NCI-H1417 (cell line): ENCODE measurements at places on chromosomes 7 and 10.

GRCh38 chr7:157652954-157653826, 316.4 kb downstream of the DNAJB6 start:
- DNase-seq: no peak

DNA sequence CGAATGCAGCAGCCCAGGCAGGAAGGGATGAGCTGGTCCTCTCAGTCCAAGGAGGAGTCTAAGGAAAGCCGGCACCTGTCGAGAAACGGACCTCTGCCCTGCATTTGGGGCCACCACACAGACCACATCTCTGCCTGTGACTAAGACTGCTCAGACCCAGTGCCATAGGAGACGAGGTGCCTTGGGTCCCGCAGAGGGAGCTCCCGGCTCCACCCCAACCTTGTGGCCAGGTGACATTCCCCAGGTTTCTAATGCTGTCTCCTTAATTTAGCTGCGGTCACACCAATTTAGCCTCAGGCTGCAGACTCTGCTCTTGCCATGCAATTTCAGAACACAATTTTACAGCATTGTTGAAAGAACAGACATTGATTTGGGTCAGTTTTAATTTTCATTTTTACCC, 22.8 kb upstream of the CRHR2 start:
- no peak for DNase-seq

GRCh38 chr10:25017661-25018060, 1.2 kb downstream of the THNSL1 start:
- no peak for DNase-seq

GRCh38 chr7:141511676-141512396, 39.4 kb upstream of the AGK start:
- peak; percentile 75 for DNase-seq

GRCh38 chr10:89916468-89917215, 215.3 kb downstream of the KIF20B start:
- DNase-seq: no peak

GRCh38 chr10:84811113-84811512, 482.7 kb downstream of the CCSER2 start:
- DNase-seq: no peak

GRCh38 chr10:83164156-83164555, 975.2 kb upstream of the GHITM start:
- no peak for DNase-seq

DNA sequence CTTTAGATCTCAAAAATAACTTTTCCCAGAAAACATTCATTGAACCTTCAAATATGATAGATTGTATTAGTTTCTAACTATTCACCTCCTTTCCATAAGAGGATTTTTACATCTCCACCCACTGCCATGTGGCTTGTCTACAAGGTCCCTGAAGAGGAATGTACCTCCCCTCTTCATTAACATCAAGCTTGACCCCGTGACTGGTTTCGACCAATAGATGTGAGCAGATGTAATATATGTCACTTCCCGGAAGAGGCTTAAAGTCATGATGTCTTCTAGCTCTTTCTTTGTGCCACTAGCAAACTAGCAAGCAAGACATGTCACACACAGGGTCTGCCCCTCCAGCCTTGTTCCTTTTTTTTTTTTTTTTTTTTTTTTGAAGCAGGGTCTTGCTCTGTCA, 6.9 kb downstream of the BAZ1B start:
- DNase-seq: no peak

DNA sequence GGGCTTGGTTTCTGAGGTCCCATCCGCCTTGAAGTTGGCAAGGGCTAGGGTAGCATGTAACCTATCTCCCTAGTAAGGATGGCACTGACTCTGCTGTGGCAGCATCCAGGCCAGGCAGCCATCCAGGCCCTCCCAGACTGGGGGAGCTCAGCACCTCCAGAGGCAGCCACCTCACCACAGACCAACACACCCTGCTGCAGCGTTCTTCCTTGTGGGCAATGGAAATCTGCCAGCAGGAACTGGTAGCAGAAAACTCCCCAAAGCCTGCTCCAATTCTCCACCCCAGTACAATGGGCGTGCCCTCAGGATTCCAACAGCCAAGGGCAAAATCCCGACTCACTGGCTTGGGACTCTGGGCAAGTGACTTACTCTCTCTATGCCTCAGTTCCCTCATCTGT, 27.5 kb downstream of the DLG5 start:
- DNase-seq: no peak

GRCh38 chr10:76270464-76270863, 839.0 kb downstream of the LRMDA start:
- peak; percentile 30 for DNase-seq

DNA sequence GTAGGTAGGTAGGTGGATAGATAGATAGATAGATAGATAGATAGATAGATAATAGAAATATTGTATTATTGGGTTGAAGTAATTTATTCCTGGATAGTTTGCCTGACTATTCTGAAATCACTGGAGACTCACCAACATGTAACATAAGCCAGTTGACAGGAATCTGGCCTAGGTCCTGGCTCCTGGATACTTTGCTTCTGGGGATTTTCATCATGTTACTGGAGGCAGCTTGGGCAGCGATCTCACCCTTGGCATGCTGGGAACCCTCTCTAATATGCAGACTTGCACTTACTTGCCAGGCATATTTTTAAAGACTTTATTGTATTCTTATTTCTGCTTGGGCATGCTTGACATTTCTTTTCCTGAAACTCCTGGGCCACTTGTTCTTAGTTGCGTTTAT, 709.1 kb upstream of the FZD8 start:
- DNase-seq: no peak

- no peak for DNase-seq
Measured at GRCh38 chr10:34815185-34816084, at the start of gene PARD3. Gene PARD3 (minus strand): TSS chr10:34815296. CDS start chr10:34814995, 301 bp downstream.

GRCh38 chr10:63375458-63375857, 90.3 kb downstream of the JMJD1C start:
- DNase-seq: no peak

DNA sequence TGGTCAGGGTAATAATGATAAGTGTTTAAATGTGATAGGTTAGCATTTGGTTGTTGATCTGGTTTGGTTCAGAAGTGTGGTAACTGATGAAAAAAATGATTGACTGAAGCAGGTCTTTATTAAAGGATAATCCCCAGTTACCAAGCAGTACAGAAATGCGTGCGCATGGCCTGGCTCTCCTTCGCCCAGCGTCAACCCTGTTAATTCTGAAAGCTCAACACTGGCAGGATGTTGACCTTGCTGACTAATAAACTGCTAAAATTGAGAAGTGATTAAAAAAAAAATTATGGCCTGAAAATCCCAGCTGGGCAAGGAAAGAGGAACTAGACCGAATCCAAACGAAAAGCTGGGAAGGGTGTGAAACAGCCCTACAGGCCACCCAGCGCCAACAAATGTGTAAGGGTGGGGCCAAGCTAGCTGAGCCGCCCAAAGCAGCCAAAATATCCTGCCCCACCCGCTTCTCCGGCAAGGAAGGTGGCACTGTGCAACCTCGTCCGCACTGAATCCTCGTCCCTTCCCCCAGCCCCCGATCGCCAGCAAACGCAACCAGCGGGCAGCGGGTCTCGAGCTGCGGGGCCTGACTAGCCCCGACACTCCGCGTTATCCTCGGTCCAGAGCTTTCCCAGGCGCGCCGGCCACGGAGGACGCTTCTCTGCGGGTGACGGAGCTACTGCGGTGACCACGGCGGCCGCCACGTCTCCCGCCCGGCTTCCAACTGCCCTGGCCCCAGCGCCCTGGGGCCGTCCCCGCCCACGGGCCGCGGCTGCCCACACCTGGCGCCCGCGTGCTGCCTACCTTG, 561 bp downstream of the SHTN1 start:
- DNase-seq: peak; percentile 86

DNA sequence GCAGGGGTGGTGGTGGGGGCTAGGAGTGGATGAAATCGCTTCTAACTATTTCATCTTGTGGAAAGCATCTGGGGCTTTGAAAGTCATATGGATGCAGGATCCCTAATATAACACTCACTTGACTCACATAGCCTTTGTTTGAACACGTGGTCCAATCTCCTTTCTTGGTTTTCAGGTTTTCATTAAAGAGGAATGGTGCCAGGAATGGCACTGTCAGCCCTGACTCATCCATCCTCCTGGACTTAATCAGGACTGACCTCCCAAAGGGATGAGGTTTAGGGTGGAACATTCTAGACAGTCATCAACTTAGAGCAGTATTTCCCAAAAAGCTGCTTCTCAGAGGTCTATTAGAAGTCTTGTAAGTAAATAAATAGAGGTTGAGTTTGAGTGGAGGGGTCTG, 162.0 kb upstream of the PLXNA4 start:
- DNase-seq: no peak

- DNase-seq: no peak
Measured at GRCh38 chr10:5095687-5096086, 1.5 kb downstream of the AKR1C3 start.

DNA sequence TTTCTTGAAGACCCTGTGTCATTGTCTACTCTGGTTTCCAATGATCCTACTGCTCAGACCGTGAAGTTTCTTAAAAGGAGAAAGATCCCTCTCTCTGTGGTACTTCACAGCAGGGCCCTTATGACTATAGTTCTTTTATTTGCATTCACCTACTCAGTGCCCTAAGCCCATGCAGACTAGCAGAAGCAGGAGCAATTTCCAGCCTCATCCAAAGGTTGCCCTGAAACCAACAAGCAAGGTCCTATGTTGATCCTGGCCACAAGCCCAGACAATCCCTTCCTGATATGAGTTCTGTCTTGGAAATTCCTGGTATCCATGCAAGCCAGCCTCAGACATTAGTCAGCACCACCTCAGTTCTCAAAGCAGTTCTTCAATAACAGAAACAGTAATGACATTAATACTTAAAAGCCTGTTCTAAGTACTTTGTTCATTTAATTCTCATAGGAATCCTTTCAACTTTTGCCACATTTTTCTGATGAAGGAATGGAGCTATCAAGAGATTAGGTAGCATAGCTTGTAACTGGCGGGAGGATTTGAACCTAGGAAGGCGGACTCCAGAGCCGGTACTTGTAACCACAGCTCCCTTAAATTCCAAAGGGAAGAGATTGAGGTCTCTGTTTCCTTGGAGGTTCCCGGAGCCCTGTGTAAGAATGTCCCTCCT, 58.1 kb upstream of the ST8SIA6 start:
- no peak for DNase-seq

DNA sequence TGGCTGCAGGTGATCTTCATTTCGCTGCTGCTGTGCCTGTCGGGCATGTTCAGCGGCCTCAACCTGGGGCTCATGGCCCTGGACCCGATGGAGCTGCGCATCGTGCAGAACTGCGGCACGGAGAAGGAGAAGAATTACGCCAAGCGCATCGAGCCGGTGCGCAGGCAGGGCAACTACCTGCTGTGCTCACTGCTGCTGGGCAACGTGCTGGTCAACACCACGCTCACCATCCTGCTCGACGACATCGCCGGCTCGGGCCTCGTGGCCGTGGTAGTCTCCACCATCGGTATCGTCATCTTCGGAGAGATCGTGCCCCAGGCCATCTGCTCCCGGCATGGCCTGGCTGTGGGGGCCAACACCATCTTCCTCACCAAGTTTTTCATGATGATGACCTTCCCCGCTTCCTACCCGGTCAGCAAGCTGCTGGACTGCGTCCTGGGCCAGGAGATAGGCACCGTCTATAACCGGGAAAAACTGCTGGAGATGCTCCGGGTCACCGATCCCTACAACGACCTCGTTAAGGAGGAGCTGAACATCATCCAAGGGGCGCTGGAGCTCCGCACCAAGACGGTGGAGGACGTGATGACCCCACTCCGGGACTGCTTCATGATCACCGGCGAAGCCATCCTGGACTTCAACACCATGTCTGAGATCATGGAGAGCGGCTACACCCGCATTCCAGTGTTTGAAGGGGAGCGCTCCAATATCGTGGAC, 1.3 kb downstream of the CNNM2 start:
- peak; percentile 59 for DNase-seq

- no peak for DNase-seq
Measured at GRCh38 chr10:11162828-11163599, 145.3 kb downstream of the CELF2 start.

- no peak for DNase-seq
Measured at GRCh38 chr10:11870461-11870780, 47.3 kb downstream of the PROSER2 start.

GRCh38 chr7:106405697-106406141, 120.9 kb upstream of the NAMPT start:
- no peak for DNase-seq

GRCh38 chr7:4460597-4460996, 221.5 kb upstream of the FOXK1 start:
- peak; percentile 99 for DNase-seq

DNA sequence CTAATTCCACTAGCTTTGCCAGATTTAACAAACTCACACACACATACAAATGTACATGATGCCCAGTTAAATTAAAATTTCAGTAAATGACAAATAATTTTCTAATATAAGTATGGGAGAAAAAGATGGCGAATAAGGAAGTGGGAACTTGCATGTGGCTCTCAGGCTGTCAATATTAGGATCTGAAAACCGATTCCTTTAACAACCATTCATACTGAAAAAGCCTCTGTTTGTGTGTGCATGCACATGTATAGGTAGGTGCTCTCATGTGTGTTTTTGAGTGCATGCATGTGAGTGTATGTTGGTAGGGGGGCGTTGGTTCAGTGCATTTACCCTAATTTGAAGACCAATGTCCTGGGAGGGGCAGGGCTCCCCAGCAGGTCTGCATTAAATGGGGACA, 125.3 kb downstream of the HTR7 start:
- DNase-seq: no peak

DNA sequence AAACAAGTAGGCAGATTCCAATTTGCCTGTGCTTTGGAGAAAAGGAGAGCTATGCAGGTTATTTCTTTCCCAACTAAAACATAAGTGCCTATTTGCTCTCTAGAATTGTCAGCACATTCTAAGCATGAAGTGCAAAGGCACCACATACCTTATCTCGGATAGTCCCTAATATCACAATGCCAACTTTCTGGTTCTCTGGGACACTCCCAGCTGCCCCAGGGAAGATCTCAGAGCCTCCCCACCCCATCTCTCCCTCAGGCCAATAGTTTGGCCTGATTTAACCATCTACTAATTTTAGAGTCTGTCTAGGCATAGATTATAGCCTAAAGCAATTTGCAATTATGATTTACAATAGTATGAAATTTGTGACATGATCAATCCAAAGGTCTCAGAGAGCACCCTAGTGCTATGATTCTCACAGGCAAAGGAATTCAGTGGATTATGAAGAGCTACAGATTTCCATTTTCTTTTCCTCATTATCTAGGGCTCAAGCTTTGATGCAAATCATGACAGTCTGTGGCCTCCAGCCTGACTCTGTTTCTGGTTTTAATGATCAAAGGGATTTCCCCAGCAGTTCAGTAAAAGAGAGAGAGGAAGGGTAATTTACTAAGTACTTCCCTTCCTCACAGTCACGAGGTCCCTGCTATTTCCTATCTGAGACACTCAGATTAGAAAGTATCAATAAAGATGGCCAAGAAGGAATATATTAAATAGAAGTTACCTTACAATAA, 29.0 kb upstream of the IL6 start:
- no peak for DNase-seq

GRCh38 chr7:93228302-93228701, 2.0 kb upstream of the HEPACAM2 start:
- DNase-seq: peak; percentile 86
